ENCODE measurements at places on chromosomes 4 and X.

GRCh38 chr4:139898293-139898692 lies 232.7 kb downstream of the MGST2 start:
- DNase-seq, result no peak

DNA sequence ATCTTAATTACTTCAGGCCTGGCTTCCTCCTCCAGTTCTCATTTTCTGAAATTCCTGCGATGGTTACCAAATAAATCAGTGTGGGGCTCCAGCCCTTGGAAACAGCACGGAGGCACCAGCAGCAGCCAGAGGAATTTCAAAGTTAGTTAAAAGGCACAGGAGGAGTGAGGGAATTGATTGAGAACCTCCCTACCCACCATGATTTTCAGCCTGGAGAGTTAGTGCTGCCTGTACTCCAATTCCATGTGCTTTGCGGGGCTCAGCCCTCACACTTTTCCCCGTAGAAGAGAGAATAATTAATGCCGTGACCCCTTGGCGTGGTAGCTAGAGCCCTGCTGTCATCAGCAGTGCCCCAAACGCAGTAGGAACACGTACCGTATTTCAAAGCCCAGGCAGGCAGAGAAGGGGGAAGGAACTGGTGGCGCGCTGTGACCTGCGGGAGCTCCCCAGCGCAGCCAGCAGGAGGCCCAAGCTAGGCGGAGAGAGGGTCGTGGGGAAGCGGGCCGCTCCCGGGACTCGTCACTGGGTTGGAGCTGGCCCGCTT lies 84.0 kb upstream of the IGFBP7 start:
- DNase-seq, result no peak

GRCh38 chrX:11688201-11688600 lies 22.5 kb upstream of the ARHGAP6 start:
- DNase-seq, result no peak

- DNase-seq, result no peak
Observed at GRCh38 chr4:1098311-1098925, 14.9 kb downstream of the RNF212 start.

DNA sequence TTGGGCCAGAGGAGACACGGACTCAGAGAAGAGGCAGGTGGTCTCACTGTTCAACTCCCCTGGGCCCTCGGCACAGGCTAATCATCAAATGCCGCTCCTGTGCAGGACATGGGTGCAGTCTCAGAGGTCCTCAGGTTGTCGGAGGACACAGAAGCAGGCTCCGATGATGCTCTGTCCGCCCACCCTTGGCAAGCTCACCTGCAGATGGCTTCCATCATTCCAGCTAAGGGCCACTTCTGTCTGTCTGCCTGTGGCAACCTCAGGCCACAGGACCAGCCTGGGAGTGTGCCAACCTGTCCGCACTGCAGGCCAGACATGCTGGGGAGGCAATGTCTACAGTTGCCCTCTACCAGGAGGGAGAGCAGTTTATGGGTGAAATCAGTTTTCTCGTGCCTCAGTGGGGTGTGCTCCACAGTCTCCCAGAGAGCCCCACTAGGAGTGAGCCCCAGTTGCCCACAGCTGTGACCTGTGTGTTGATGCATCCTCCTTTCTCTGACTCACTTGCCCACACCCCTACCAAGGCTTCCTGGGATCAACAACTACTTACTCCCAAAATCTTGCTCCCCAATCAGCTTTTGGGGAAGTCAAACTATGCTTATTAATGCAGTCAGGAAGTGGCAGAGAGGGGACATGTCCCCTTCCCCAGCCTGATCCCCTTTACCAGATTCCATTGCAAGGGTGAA lies 55.9 kb downstream of the HTRA3 start:
- no peak for DNase-seq

Measured in left ventricle myocardium inferior (tissue), 1 donor.